Hippocampal formation (tissue), 2 donors: ENCODE measurements at places on chromosomes 7 and 10.

- DNase-seq = no peak
Measured at GRCh38 chr10:121043124-121043849, 192.1 kb downstream of the WDR11 start.

- DNase-seq = no peak
Measured at GRCh38 chr7:116180302-116180701, 30.0 kb upstream of the TES start.

DNA sequence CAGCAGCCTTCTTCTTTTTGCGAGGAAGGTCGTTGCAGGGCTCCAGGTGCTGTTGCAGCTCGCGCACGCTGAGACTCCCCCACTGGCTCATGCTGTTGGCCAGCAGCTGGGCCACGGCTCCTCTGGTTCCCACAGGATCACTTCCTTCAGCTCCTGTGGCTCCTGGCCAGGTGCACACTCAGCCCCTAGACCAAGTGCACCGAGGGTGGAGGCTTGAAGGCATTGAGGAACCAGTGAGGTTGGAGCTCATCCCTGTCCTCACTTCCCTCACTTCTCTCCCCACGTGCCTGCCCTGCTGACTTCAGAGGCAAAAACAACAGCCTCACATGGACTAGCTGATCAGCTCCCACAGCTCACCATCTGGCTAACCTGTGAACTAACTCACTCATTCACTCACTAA, 46.2 kb upstream of the ADRB1 start:
- peak; percentile 15 for DNase-seq

DNA sequence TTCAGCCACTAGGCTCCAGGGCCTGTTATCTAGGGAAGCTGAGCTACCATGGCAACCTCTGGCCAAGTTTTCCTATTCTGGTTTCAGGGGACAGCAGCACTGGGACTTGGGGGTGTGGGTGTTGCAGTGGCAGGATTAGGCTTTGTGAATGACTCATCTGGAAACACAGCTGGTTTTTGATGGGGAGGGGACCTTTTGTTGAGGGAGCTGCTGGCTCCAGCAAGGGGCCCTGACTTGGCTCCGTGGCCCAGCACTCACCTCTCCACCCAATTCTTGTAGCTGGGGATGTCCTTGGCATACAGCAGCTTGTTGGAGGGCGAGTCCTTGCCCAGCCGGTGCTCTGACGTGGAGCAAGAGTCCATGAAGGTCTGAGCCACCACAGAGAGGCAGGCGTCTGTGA, 435.9 kb downstream of the PLXNA4 start:
- no peak for DNase-seq

- no peak for DNase-seq
Measured at GRCh38 chr7:14377646-14378266, 388.3 kb upstream of the ETV1 start.

DNA sequence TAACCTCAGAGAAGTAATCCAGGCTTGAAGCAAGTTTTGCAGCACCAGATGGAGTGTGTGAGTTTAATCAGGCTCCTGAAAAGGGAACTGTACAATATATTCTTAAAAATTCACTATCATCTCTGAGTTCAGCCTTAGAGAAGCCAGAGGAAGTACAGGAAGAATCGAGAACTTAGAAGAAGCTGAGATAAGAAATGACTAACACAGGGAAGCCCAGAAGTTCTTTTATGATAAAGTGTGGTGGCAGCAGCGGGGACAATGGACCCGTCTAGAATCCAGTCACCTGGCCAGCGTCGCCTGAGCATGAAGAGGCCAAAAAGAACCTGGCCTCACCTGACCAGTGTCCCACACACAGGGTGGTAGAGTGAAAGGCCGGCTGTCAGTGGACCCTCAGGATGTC, 161.0 kb downstream of the USP6NL start:
- DNase-seq = no peak

DNA sequence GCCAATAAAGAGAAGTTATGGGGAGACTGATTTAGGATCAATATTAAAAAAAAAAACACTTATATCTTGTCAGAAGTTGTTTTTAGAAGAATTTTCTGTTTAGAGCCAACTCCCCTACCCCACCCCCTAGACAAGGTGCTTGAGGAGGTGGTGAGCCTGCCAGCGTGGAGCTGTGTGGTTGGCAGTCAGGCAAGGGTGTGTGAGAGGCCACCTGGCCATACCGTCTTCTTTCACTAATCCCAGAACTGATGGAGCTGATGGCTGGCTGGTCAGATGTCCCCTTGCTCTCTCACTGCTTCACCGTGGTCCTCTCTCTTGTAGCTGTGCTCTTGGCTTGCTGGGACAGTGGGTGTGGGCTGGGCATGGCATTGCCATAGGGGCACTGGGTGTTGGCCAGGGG, 34.3 kb downstream of the NACAD start:
- DNase-seq = no peak

GRCh38 chr10:10418387-10418786, 599.3 kb upstream of the CELF2 start:
- peak; percentile 2 for DNase-seq

GRCh38 chr7:40944981-40945585, 757.8 kb downstream of the INHBA start:
- DNase-seq = no peak

- no peak for DNase-seq
Measured at GRCh38 chr10:111522551-111522950, 445.7 kb downstream of the ADRA2A start.

GRCh38 chr10:121774404-121774803, 153.4 kb downstream of the ATE1 start:
- no peak for DNase-seq

- no peak for DNase-seq
Measured at GRCh38 chr10:133122171-133122935, 34.6 kb downstream of the ADGRA1 start.

GRCh38 chr10:79397575-79398303, 47.7 kb downstream of the ZCCHC24 start:
- DNase-seq = no peak

- DNase-seq = no peak
Measured at GRCh38 chr7:118731854-118732253, 507.4 kb downstream of the ANKRD7 start.
